Subcutaneous adipose tissue (tissue), 4 donors: ENCODE measurements at places on chromosomes 3 and 15. TPM values are rescaled to one million over a fixed set of nuclear protein-coding genes. Genes with fewer than 3 reads are reported as not detected.

Gene CCDC50
- total RNA-seq = 143 TPM

Gene HYAL1
- total RNA-seq = 13.8 TPM

Gene DUOXA2
- total RNA-seq = not detected

Gene CKMT1B
- total RNA-seq = not detected

Gene ST8SIA2
- not detected for total RNA-seq

Gene CELSR3
- 0.75 TPM for total RNA-seq

Gene DNAH12
- 0.17 TPM for total RNA-seq

Gene NLGN1
- total RNA-seq = 8.5 TPM

Gene NOX5
- total RNA-seq = 2.1 TPM

Gene IGDCC3
- total RNA-seq = not detected

Gene SERINC4
- not detected for total RNA-seq

Gene PPP2R3A
- 14.7 TPM for total RNA-seq

Gene BTLA
- 1.3 TPM for total RNA-seq
